Ovary (tissue), 10 donors: ENCODE measurements at places on chromosomes 12 and 14.

DNA sequence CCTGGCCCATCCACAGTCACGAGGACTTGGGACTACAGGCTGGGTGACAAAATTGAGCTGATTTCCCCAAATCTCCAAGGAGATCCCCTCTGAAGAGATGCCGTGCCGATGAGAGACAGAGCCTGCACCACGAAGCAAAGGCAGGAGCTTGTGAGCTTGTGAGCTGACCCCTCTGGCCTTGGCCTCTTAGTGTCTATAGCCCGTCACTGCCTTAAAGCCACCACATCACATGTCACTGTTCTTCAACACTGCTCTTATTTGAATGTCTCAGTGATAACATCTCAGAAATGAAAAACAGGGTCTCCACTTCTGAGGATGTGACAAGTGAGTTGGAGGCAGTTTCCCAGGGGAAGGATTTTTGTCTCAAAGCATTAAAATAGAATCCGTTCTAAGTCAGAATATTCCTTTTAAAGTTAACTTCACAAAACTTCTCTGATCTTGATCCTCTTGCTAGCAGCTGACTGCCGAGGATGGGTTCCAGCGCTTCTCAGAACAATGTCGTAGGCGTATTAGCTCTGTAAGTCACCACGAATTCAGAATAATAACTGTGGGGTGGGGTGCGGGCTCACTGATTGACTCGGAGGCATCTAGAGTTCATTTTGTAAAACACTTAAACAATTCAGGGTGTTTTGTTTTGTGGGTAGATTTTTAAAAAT lies 37.5 kb downstream of the CHST11 start:
- no peaks in the 10 kb centered on the region for H3K36me3 ChIP-seq
- H3K4me1 ChIP-seq: peaks cover 2% of the 10 kb centered on the region
- peak; percentile 26 for DNase-seq
- H3K27ac ChIP-seq: peak overlapping the region; percentile 52
- H3K4me3 ChIP-seq: no peak overlapping the region

DNA sequence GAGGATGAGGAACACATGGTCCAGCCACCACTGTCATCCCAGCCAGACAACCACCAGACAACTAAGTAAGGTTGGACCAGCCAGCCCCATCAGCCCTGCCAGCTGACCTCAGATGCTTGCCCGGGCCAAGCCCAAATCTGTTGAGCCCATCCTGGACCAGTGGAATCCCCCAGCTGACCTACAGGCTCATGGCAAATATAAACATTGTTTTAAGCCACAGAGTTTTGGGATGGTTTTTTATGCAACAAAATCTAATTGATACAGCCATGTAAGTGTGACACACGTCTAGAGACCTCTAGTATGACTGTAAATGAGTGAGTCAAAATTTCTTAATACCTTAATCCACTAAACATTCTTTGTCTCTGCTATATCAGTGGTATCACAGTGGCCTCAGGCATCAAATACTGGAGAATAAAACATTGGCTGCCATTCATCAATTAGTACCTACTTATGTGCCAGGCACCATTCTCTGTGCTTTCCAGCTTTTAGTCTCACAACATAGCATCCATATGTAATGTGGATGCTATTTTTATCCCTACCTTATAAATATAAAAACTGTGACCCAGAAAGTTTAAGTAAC lies 24.2 kb upstream of the NT5DC3 start:
- no peaks in the 10 kb centered on the region for H3K27me3 ChIP-seq
- no peaks in the 10 kb centered on the region for H3K36me3 ChIP-seq
- H3K4me1 ChIP-seq: no peaks in the 10 kb centered on the region

DNA sequence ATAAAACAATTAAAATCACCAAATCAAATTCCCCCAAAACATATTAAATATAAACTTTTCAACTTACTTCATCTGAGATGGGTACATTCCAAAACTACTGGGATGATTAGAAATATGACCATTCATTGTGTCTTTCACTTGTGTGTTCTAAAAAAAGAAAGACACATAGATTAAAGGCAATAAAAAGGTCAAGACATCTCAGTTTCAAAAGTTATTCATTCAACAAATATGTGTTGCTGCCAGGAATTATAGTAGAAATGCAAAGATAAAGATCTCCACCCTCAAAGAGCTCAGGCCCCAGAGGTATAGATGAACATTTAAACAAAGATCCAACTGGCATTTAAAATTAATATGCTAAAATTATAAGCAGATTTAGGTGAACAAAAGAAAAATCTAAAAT lies 106.4 kb downstream of the EPS8 start:
- no peak overlapping the region for H3K27ac ChIP-seq
- H3K4me1 ChIP-seq: peaks cover 2% of the 10 kb centered on the region
- no peaks in the 10 kb centered on the region for H3K27me3 ChIP-seq

DNA sequence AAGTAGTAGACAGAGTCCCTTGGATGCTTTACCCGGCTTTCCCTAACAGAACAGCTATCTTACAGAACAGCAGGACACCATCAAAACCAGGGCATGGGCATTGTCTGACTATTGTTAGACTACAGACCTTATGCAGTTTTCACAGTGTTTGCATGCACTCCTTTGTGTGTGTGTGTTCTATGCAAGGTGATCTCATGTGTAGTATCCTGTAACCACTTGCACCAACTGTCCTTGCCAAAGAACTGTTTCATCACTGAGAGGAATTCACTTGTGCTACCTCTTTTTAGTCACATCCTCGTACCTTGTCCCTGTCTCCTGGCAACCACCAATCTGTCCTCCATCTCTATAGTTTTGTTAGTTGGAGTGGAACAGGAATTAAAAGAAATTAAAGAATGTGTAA lies 183.6 kb upstream of the PZP start:
- H3K27ac ChIP-seq: peak overlapping the region; percentile 6
- H3K4me3 ChIP-seq: no peak overlapping the region
- DNase-seq: no peak
- H3K4me1 ChIP-seq: peaks cover 10% of the 10 kb centered on the region
- H3K36me3 ChIP-seq: no peaks in the 10 kb centered on the region

GRCh38 chr12:32272465-32272864 lies 126.9 kb upstream of the FGD4 start:
- H3K4me1 ChIP-seq: peaks cover 6% of the 10 kb centered on the region
- no peak overlapping the region for H3K4me3 ChIP-seq
- no peaks in the 10 kb centered on the region for H3K36me3 ChIP-seq
- no peak for DNase-seq
- H3K27me3 ChIP-seq: no peaks in the 10 kb centered on the region

- H3K4me1 ChIP-seq: no peaks in the 10 kb centered on the region
- no peak overlapping the region for H3K4me3 ChIP-seq
- no peak for DNase-seq
Measured at GRCh38 chr12:78824918-78825317, 39.7 kb upstream of the SYT1 start.

DNA sequence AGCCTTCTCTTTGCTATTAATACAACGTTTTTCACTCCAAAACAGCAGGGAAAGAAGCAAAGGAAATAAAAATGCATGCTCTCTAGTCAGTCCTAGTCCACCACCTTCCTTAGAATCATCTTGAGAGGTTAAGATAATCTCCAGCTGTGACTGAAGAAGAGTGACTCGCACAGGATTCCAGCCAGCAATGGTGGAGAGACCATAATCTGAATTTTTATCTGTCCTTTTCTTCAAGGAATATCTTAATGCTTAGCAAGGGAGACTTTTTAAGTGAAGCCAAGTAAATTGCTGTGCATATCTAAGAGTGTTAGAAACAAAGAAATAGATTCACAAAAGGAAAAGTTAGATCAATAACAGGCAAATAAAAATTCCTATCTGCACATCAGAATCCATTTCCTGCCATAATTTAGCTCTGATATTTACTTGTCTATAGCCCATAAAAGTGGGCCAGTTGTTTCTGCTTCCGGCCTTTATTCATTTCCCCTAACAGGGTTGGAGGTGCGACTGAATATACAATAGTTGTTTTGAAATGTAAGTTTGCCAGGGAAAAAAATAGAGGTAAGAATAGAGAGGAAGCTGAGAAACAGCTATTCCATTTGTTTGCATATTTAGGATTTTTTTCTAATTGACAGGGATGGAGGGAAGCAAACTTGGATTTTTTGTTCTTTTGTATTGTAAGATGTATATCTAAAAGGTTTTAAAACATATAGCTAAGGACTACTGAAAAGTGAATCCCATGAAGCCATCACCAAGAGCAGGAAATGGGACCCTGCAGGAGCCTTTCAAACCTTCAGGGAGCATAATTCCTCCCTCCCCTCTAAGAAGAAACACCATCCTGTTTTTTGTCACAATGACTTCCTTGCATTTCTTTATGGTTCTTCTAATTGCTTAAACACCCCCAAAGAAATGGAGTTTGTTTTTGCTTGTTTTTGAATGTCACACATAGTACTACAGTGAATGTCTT lies 154.0 kb downstream of the ITPR2 start:
- no peak for DNase-seq
- H3K4me1 ChIP-seq: no peaks in the 10 kb centered on the region
- no peaks in the 10 kb centered on the region for H3K36me3 ChIP-seq
- no peak overlapping the region for H3K4me3 ChIP-seq

- no peaks in the 10 kb centered on the region for H3K36me3 ChIP-seq
- H3K4me1 ChIP-seq: peaks cover 2% of the 10 kb centered on the region
- no peak overlapping the region for H3K27ac ChIP-seq
- no peak for DNase-seq
Measured at GRCh38 chr14:64444140-64444539, 21.2 kb upstream of the AKAP5 start.

GRCh38 chr12:94149119-94149780 lies 873 bp downstream of the PLXNC1 start:
- no peaks in the 10 kb centered on the region for H3K27me3 ChIP-seq
- H3K36me3 ChIP-seq: no peaks in the 10 kb centered on the region
- DNase-seq: peak; percentile 69
- H3K4me3 ChIP-seq: peak overlapping the region; percentile 60

GRCh38 chr12:48182631-48183030 lies 813 bp upstream of the CCDC184 start:
- DNase-seq: no peak
- H3K4me1 ChIP-seq: peaks cover 8% of the 10 kb centered on the region
- peak overlapping the region; percentile 62 for H3K4me3 ChIP-seq
- no peak overlapping the region for H3K27ac ChIP-seq
- no peaks in the 10 kb centered on the region for H3K27me3 ChIP-seq

GRCh38 chr14:65821224-65821753 lies 408.8 kb downstream of the FUT8 start:
- DNase-seq: no peak
- H3K27ac ChIP-seq: no peak overlapping the region
- no peaks in the 10 kb centered on the region for H3K4me1 ChIP-seq
- H3K36me3 ChIP-seq: no peaks in the 10 kb centered on the region

- no peaks in the 10 kb centered on the region for H3K4me1 ChIP-seq
- H3K36me3 ChIP-seq: no peaks in the 10 kb centered on the region
- no peak overlapping the region for H3K4me3 ChIP-seq
- H3K27ac ChIP-seq: no peak overlapping the region
- no peaks in the 10 kb centered on the region for H3K27me3 ChIP-seq
Measured at GRCh38 chr14:77730976-77731497, 23.1 kb downstream of the SLIRP start.
